ENCODE measurements at places on chromosomes 1 and 21. TPM values are rescaled to one million over a fixed set of nuclear protein-coding genes. Genes with fewer than 3 reads are reported as not detected.

CD244 gene
- 1.8 TPM for total RNA-seq

RRAGC gene
- 17.5 TPM for total RNA-seq

SLC66A1 gene
- total RNA-seq: 4.9 TPM

WNT3A gene
- not detected for total RNA-seq

S100A7A gene
- total RNA-seq: not detected

TFF3 gene
- total RNA-seq: not detected

RAB3B gene
- total RNA-seq: 0.02 TPM

CFHR1 gene
- not detected for total RNA-seq

DNA sequence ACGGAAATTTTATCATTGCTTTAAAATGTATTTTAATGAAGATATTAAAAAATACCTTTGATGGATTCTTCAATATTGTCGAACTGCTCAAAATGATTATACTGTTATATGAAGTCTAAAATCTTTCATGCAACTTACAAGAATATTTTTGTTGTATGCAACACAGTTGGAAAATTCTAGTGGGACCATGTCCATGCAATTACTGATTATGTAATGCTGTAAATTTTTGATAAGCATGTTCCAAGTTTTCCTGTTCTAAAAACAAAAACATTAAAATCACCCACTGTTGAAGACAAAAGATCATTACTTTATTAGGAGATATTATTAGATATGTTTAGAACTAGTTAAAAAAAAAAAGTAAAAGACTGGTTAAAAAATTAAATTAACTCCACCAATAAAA lies 132.8 kb downstream of the NFIA start:
- no peaks in the 10 kb centered on the region for H3K4me1 ChIP-seq
- no peak overlapping the region for H3K4me3 ChIP-seq
- DNase-seq: no peak
- H3K27me3 ChIP-seq: no peaks in the 10 kb centered on the region
- no peaks in the 10 kb centered on the region for H3K36me3 ChIP-seq

GRCh38 chr1:7755448-7755847 lies 15.6 kb upstream of the VAMP3 start:
- H3K4me3 ChIP-seq: no peak overlapping the region
- H3K27ac ChIP-seq: no peak overlapping the region
- H3K4me1 ChIP-seq: peaks cover 24% of the 10 kb centered on the region
- peaks cover 22% of the 10 kb centered on the region for H3K27me3 ChIP-seq

- no peaks in the 10 kb centered on the region for H3K27me3 ChIP-seq
- H3K4me3 ChIP-seq: no peak overlapping the region
- no peak for DNase-seq
- H3K4me1 ChIP-seq: peaks cover 4% of the 10 kb centered on the region
- H3K27ac ChIP-seq: no peak overlapping the region
Measured at GRCh38 chr1:19354531-19354981, 42.4 kb downstream of the SLC66A1 start.

- H3K36me3 ChIP-seq: no peaks in the 10 kb centered on the region
- no peak overlapping the region for H3K4me3 ChIP-seq
- no peaks in the 10 kb centered on the region for H3K4me1 ChIP-seq
- peaks cover 2% of the 10 kb centered on the region for H3K27me3 ChIP-seq
Measured at GRCh38 chr1:23436520-23437354, 12.2 kb upstream of the TCEA3 start.

- H3K4me1 ChIP-seq: no peaks in the 10 kb centered on the region
- H3K4me3 ChIP-seq: no peak overlapping the region
- no peaks in the 10 kb centered on the region for H3K27me3 ChIP-seq
- H3K27ac ChIP-seq: no peak overlapping the region
- no peaks in the 10 kb centered on the region for H3K36me3 ChIP-seq
Measured at GRCh38 chr1:107695341-107695740, 269.6 kb downstream of the VAV3 start.

DNA sequence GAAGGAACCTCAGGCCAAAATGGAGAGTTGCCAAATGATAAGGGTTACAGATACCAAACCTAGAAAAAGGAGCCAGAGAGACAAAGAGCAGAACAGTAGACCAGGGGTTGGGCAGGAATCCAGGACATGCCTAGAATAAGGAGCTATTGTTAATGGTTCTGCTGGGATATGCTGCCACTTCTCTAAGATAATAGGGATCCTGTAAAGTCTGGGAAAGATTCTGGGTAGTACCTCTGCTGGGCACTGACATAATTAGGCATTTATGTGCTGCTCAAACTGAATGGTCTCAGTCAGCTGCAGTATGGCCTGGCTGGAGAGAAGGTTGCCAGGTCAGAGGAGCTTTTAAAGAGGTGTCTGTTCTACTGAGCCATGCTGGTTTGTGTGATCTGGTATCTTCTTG lies 19.9 kb upstream of the NRIP1 start:
- H3K36me3 ChIP-seq: no peaks in the 10 kb centered on the region
- DNase-seq: no peak
- H3K4me3 ChIP-seq: no peak overlapping the region
- H3K27ac ChIP-seq: no peak overlapping the region

- no peaks in the 10 kb centered on the region for H3K27me3 ChIP-seq
- peaks cover 87% of the 10 kb centered on the region for H3K4me1 ChIP-seq
- no peak for DNase-seq
- H3K27ac ChIP-seq: peak overlapping the region; percentile 99
- no peak overlapping the region for H3K4me3 ChIP-seq
Measured at GRCh38 chr1:201013991-201014815, 9.3 kb downstream of the KIF21B start.

DNA sequence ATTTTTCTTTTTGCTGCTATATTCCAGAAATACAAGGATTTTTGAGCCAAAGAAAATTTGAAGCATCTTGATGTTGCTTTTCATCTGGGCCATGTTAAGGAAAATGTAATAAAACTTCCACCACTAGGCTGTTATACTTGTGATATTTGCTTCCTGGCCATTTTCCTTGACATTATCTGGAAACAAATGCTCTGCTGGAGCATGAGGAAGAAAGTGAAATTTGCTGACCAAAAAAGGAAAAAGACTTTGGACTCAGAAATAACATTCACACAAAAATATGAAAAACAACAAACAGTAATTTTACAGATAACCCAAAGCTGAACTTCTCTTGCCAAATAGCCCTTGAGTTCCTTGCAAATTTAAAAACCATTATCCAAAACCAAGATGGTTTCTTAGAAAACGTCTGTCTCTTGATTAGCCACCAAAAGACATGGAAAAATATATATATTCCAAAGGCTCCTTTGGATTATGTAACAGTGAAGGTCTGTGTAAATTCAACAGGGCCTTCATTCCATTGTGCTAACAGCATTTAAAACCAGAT lies 344.5 kb downstream of the LMX1A start:
- H3K4me3 ChIP-seq: no peak overlapping the region
- no peak overlapping the region for H3K27ac ChIP-seq
- H3K4me1 ChIP-seq: no peaks in the 10 kb centered on the region
- H3K36me3 ChIP-seq: no peaks in the 10 kb centered on the region

GRCh38 chr21:36097427-36098181 lies 27.8 kb downstream of the CBR1 start:
- H3K4me3 ChIP-seq: no peak overlapping the region
- H3K4me1 ChIP-seq: no peaks in the 10 kb centered on the region
- H3K27ac ChIP-seq: no peak overlapping the region
- peaks cover 9% of the 10 kb centered on the region for H3K27me3 ChIP-seq

DNA sequence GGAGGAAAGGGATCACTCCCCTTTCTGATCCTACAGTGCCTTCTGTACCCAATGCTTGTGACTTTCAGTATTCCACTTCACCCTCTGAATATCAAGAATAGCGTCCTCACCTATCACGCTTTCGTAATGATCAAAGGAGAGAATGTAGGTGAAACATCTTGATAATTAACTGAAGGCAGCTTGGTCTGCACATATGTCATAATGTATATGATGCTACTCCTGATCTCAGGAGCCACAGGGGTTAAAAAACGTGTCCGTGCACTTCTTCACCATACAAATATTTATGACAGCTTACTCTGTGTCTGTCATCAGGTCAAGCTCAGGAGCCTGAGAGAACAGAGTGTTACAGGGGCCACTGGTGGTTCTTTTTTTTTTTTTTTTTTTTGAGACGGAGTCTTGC lies 1.2 kb upstream of the PIK3C2B start:
- H3K27ac ChIP-seq: peak overlapping the region; percentile 78
- H3K36me3 ChIP-seq: peaks cover 8% of the 10 kb centered on the region
- peaks cover 61% of the 10 kb centered on the region for H3K4me1 ChIP-seq
- H3K4me3 ChIP-seq: peak overlapping the region; percentile 88

- H3K27ac ChIP-seq: no peak overlapping the region
- H3K4me3 ChIP-seq: no peak overlapping the region
- H3K4me1 ChIP-seq: peaks cover 23% of the 10 kb centered on the region
- H3K36me3 ChIP-seq: peaks cover 27% of the 10 kb centered on the region
- DNase-seq: no peak
Measured at GRCh38 chr1:67348586-67349252, 41.0 kb downstream of the IL12RB2 start.

DNA sequence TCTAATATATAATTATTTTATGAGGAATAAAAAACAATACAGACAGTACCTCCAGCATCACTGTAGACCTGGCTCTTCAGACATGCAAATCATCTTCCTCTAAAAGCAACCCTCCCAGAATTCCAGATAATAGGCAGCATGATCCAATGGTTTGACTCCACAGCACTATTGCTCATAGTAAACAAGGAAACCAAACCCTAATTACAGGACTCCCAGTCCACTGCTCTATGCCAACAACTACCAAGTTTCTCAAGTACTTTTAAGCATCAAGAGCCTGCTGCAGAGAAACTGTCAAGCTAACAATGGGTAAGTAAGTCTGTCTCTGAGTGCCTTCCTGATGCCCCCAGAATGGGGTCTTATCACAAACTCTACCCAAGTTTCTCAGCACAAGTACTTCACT lies 57.2 kb downstream of the EYA3 start:
- DNase-seq: no peak
- peaks cover 12% of the 10 kb centered on the region for H3K36me3 ChIP-seq
- H3K27me3 ChIP-seq: no peaks in the 10 kb centered on the region
- no peak overlapping the region for H3K4me3 ChIP-seq
- peaks cover 15% of the 10 kb centered on the region for H3K4me1 ChIP-seq

- peaks cover 14% of the 10 kb centered on the region for H3K4me1 ChIP-seq
- DNase-seq: peak; percentile 10
- no peak overlapping the region for H3K4me3 ChIP-seq
- no peak overlapping the region for H3K27ac ChIP-seq
- H3K36me3 ChIP-seq: no peaks in the 10 kb centered on the region
Measured at GRCh38 chr1:72284348-72285073, 2.2 kb upstream of the NEGR1 start.

All from activated CD4-positive, alpha-beta T cell treated with anti-CD3 and anti-CD28 coated beads, Interleukin-2, amount 10 ng/mL, durations not matched to agents 7 days and 5 days (primary cell).